ENCODE measurements at places on chromosomes 1 and 21.

DNA sequence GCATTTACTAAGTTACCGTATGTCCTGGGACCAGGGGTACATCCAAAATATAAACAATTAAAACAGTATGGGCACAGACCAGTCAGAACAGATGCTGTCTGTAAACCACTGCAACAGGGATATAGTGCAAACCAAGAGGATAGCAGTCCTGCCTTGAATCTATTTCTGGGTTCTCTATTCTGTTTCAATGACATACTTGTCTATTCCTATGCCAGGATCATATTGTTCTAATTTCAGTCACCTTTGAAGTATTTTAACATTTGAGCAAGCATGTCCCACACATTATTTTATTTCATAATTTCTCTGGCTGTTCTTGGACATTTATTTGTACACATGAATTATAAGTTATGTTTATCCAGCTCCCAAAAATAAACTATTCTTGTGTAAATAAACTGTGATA lies 28.2 kb upstream of the SYDE2 start:
- no peak for DNase-seq

DNA sequence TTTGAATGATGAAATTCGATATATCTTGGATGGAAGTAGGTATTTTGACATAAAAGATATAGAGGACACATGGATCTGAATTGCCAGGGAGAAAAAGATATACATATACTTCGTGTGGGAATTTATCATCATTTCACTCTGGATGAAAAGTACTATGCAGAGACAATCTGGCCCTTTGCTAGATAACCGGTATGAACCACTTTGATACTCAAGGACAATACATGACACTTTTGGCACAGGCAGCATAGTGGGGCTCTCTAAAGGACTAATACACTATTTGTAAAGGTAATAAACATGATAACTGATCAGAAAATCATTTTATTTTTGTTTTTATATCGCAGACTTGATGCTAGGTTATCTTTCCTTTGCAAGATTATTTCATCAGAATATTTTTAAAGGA lies 24.2 kb downstream of the JAK1 start:
- no peak for DNase-seq

DNA sequence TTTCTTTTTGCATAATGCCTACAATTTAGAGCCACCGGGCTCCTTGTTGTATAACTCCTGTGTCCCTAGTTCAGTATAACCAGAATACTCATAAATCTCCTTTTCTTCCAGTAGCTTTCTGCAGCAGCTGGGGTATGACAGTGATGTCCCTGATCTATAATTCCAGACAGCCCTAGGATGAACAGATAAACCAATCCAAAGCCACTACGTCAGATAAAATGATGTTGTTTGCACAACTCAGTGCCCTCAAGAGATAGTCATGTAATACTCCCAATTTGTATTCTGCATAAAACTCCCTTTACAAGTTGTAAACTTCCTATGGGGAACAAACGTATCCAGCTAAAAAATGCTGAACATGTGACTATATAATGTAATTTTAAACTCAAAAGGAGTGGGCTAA lies 44.7 kb downstream of the ZNF326 start:
- DNase-seq, result no peak

GRCh38 chr1:188127507-188127906 lies 1298.8 kb downstream of the PLA2G4A start:
- DNase-seq, result no peak

DNA sequence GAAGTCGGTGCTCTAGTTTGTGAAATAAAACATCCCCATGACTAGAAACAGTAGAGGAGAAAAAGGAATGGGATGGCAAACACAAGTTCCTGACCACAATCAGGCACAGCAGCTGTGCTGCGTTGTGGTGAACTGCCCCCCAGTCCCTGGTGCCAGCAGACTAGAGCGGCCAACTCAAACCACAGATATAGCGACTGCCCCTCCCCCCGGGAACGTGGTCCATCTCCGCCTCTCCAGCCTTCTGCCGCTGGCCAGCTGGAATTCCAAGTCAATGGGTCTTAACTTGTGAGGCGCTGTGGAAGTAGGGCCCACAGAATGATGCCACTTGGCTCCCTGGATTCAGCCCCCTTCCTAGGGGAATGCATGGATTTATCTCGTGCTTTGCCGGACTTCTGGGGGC lies 41.6 kb upstream of the ZNF678 start:
- peak; percentile 71 for DNase-seq

GRCh38 chr21:16476056-16476825 lies 746.5 kb downstream of the USP25 start:
- DNase-seq, result no peak

DNA sequence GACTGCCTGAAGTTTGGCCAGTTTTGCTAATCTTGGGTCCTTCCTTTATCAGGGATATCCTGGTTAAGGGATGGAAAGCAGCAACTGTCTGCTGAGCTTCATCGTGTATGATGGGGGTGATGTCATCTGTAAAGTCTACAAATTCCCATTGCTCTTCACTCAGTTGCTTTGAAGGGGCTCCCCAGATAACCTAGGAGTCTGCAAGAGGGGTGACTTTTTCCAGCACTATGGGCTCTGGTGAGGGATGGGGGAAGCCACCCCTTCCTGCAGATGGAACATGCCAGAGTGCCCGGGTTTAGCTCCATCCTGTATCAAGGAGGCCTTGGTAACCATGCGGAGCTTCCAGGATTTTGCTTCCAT lies 28.4 kb downstream of the EDARADD start:
- no peak for DNase-seq

Data from osteocyte (in vitro differentiated cells).